NCI-H1694 treated with DMSO at 0.1 percent for 48 hours (cell line): ENCODE measurements at places on chromosomes 12 and 14.

- DNase-seq: no peak
Observed at GRCh38 chr14:88312257-88312656, 10.8 kb downstream of the KCNK10 start.

DNA sequence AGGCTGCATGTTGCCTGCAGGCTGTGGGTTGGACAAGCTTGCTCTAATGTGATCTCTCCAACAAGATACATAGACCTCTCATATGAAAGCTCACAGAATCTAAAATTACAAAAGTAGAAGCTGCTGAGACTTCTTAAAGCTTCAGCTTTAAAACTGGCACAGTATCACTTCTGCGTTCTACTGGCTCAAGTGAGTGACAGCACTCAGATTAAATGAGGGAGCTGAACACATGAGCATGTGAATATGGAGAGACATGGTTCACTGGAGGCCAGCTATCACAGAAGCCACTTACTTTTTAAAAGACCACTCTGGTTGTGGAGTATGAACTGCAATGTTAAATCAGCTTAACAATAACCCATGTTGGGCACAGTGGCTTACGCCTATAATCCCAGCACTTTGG, 29.1 kb upstream of the ANO6 start:
- no peak for DNase-seq

GRCh38 chr14:89429199-89430181, 12.5 kb upstream of the FOXN3 start:
- peak; percentile 98 for DNase-seq

GRCh38 chr14:82094829-82095345, 561.2 kb upstream of the SEL1L start:
- DNase-seq: peak; percentile 25

DNA sequence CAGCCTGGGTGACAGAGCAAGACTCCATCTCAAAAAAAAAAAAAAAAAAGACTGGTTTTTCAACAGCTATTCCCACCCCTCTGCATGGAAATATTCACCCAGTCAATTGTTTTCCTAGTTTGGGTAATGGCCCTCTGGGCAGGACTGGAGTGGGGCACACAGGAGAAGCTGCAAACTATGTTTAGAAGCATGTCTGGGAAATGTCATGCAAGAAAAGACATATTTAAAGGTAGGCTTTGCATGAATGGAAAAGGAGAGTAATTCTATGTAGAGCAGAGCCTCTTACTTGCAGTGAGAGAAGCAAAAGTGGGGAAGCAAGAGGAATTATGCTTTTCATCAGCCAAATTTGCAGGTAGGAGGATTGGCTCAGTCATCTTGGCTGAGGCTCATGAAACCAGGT, 276.5 kb upstream of the PLEKHG7 start:
- no peak for DNase-seq

DNA sequence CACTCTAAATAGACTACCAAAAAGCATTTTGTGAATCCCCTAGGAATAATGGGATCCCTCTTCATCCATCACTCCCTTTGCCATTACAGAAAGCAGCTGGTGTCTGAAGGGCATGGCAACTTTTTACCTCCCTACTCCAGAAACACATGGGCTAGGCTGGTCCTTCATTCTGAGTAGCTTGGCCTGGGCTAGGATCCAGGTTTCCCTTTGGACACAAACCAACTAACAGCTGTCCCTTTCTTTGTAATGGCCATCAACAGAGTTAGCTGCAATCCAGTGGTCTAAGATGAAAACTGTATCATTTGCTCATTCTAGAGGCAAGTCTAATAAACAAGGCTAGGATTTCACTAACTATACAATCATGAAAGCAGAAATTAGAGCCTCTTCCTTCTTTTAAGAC, 7.4 kb downstream of the GRIN2B start:
- no peak for DNase-seq

GRCh38 chr12:44873898-44874297, 2.2 kb downstream of the NELL2 start:
- DNase-seq: peak; percentile 21

DNA sequence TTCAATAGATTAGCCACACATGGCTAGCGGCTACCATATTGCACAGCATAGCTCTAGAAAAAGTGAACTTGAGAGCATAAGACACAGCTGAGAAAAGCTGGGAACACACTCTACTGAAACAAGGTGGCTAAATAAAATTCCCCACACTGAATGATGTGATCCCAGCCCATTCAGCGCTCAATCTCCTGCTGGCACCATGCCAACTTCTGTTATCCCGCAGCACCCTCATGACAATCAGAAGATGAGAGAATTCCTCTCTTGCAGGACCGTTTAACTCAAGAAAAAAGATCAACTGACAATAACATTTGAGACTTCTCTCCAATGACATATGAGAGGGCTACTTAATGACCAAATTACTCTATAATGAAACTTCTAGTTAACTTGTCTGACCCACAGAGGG, 115.4 kb downstream of the ADAMTS20 start:
- DNase-seq: no peak

GRCh38 chr14:22689199-22689598, 45.0 kb upstream of the OR6J1 start:
- no peak for DNase-seq

- DNase-seq: no peak
Observed at GRCh38 chr14:94481468-94482131, 5.6 kb upstream of the SERPINA9 start.

DNA sequence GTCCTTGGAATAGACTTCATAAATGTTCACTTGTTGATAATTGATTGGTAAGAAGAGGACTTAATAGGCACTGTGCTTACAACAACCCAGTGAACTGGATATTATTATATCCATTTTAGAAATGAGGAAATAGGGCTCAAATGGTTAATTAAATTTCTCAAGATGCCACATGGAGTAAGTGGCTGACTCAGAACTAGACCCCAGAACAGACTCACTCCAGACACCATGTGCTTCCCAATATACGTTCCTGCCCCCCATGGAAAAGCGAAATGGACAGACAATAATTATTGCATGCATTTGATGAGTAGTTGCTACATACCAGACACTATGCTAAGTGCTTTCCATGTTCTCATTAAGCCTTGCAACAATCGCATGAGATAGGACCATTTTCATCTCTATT, 895 bp upstream of the ANKS1B start:
- no peak for DNase-seq

- DNase-seq: no peak
Observed at GRCh38 chr14:97301931-97302559, 504.9 kb downstream of the VRK1 start.

DNA sequence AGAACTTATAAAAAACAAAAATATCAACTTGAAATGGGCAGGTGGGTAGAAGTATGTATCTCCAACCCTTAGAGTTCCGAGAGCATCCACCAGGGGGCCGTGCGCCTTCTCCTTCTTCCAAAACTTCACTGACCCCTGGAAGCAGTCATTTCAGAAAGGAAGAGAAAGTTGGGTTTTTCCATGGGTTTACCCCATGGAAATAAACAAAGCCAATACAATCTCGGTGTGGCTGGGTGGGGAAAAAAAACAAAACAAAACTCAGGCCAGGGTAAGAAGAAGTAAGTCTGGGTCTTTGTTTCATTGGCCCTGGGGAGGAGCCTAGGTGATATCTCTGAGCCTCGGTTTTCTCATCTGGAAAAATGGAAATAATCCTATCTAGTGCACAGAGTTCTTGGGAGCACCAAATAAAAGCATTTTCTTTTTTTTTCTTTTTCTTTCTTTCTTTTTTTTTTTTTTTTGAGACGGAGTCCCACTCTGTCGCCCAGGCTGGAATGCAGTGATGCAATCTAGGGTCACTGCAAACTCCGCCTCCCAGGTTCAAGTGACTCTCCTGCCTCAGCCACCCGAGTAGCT, 33.6 kb upstream of the HNF1A start:
- peak; percentile 14 for DNase-seq

GRCh38 chr14:68279777-68280233, 460.2 kb downstream of the RAD51B start:
- no peak for DNase-seq

DNA sequence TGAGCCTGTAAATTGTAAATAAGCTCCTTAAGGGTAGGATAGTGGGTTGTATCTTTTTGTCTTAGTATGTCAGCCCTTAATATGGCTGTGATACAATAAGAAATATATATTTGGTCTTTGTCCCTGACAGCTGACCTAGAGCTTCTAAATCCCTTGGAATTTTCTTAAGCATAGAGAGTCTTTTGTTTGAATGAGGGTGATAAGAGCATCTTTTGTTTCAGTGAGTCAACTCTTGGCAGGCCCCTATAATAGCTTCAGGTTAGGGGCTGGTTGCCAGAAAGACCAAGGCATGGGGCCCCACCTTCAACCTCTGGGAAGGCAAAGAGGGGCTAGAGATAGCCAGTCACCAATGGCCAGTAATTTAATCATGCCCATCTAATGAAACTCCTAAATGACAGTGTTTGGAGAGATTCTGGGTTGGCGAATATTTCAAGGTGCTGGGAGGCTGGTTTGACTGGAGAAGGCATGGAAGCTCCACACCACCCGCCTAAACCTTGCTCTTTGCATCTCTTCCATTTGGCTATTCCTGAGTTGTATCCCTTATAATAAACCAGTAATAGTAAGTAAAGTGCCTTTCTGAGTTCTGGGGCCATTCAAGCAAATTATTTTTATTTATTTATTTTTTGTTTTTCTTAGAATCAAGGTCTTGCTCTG, 10.5 kb downstream of the PALS1 start:
- no peak for DNase-seq

DNA sequence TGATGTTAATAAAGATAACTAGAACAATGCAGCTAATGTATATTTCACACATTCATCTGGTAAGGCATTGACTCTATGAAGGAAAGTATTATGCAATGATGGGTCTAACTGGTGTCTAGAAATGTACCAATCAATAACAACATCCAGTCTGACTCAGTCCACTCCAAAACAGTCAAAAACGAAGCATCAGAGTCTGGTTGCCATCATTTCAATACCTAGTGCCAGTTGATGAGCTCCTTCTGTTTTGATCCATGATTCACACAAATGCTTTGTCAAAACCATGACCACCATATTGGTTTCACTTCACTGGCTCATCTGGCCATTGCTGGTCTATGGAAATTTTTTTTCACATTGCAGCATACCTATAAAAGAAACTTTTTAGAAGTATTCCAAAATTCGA, 747.2 kb upstream of the TMEM132C start:
- DNase-seq: no peak

DNA sequence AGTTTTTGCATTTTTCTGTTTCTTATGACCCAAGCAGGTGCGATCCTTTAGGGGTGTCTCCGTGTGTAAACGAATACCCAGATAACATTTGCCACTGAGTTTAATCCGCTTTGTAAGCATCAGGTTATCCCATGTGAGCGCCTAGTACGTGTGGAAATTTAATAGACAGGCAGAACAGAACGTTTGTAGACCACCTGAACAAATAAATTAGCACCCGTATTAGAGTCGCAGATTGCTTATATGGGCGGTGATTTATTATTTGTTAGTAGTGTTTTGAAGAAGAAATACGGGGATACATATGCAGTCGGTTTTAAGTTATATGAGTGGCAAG, 325 bp downstream of the C12orf60 start:
- DNase-seq: no peak
